ENCODE measurements at places on chromosomes 3 and 15. TPM values are rescaled to one million over a fixed set of nuclear protein-coding genes. Genes with fewer than 3 reads are reported as not detected.

Gene IL12A
- 1.6 TPM for polyA plus RNA-seq

Gene ZNF770
- polyA plus RNA-seq, result 92.5 TPM

Gene ARL6
- polyA plus RNA-seq, result 8.0 TPM

Gene UBA5
- 58.3 TPM for polyA plus RNA-seq

Gene MRPL46
- 38.4 TPM for polyA plus RNA-seq

Gene CDCP1
- 8.8 TPM for polyA plus RNA-seq

Gene CADM2
- polyA plus RNA-seq, result not detected

Gene LINS1
- 9.6 TPM for polyA plus RNA-seq

Gene PLAAT1
- not detected for polyA plus RNA-seq

Gene CRABP1
- polyA plus RNA-seq, result not detected

Gene LDHAL6B
- polyA plus RNA-seq, result 0.25 TPM
